ENCODE measurements at places on chromosomes 11 and 22.

- H3K4me3 ChIP-seq: no peak overlapping the region
- peaks cover 32% of the 10 kb centered on the region for H3K4me1 ChIP-seq
- DNase-seq: no peak
- H3K27ac ChIP-seq: peak overlapping the region; percentile 90
- no peaks in the 10 kb centered on the region for H3K27me3 ChIP-seq
These were observed 123.2 kb downstream of the MICAL2 start for GRCh38 chr11:12233602-12233925.

- H3K4me1 ChIP-seq: peaks cover 13% of the 10 kb centered on the region
- H3K27me3 ChIP-seq: no peaks in the 10 kb centered on the region
- H3K36me3 ChIP-seq: peaks cover 7% of the 10 kb centered on the region
- DNase-seq: no peak
- H3K4me3 ChIP-seq: no peak overlapping the region
These were observed 34.6 kb upstream of the MN1 start for GRCh38 chr22:27836181-27836580.

GRCh38 chr11:8809241-8809938, 101.6 kb upstream of the AKIP1 start:
- DNase-seq: no peak
- H3K27me3 ChIP-seq: peaks cover 48% of the 10 kb centered on the region
- peaks cover 6% of the 10 kb centered on the region for H3K36me3 ChIP-seq
- H3K4me1 ChIP-seq: peaks cover 7% of the 10 kb centered on the region
- no peak overlapping the region for H3K27ac ChIP-seq
- H3K4me3 ChIP-seq: no peak overlapping the region

DNA sequence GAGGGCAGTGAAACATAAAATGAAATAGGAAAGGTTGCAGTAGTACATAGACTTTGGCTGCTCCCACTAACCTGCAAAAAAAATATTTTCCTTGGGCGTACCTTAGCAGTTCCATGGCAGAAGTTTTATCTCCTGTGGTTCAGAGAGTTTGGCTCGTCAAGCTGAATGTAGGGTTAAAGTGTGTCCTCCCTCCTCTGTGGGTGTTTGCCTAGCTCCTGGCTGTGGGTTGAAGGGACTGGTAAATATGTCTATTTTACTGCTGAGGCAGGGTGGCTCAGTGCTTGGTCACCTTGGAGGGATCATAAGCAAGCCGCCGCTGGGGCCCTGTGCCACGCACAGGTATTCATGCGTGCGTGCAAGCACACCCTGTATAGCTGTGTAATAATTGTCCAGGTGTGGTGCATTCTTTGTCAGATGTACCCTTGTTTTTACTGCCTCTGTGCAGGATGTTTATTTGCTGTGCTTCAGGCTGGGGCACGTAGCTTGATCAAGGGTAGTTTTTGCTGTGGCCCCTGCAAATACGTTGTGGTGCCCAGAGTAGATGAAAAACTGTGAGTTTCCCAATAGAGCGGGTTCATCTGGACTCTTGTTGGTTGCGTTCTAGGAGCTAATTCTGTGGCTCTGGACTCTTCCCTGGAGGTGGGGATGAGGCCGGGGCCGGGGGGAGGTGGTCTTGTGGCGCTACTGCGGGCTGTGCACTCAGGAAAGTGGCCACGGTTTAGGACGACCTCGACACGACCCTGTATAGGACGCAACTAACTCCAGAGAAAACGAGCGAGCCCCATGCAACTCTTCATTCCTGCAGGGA, 732 bp upstream of the SORL1 start:
- peak overlapping the region; percentile 99 for H3K4me3 ChIP-seq
- DNase-seq: no peak
- H3K27ac ChIP-seq: peak overlapping the region; percentile 96
- no peaks in the 10 kb centered on the region for H3K27me3 ChIP-seq
- H3K4me1 ChIP-seq: peaks cover 77% of the 10 kb centered on the region

- no peaks in the 10 kb centered on the region for H3K4me1 ChIP-seq
- H3K27me3 ChIP-seq: peaks cover 22% of the 10 kb centered on the region
- DNase-seq: no peak
- H3K27ac ChIP-seq: no peak overlapping the region
- no peaks in the 10 kb centered on the region for H3K36me3 ChIP-seq
These were observed 606.0 kb downstream of the BUD13 start for GRCh38 chr11:116166573-116167465.

GRCh38 chr11:66285250-66285947, 3.5 kb downstream of the YIF1A start:
- DNase-seq: no peak
- H3K27ac ChIP-seq: peak overlapping the region; percentile 63
- no peak overlapping the region for H3K4me3 ChIP-seq
- no peaks in the 10 kb centered on the region for H3K36me3 ChIP-seq

DNA sequence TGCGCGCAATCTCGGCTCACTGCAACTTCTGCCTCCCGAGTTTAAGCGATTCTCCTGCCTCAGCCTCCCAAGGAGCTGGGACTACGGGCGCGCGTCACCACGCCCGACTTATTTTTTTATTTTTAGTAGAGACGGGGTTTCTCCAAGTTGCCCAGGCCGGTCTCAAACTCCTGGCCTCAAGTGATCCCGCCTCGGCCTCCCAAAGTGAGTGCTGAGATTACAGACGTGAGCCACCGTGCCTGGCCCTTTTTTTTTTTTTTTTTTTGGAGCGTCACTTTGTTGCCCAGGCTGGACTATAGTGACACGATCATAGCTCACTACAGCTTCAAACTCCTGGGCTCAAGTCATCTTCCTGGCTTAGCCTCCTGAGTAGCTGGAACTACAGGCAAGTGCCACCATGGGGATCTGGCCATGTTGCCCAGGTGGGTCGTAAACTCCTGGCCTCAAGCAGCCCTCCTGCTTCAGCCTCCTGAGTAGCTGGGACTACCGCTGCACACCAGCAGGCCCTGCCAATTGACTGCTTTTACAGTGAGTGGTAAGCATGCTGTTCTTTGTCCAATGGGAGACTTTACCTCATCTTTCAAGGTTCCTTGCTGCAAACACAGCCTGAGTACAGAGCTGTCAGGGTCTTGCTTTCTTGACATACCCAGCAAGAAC, 600 bp upstream of the CENPM start:
- DNase-seq: no peak
- H3K4me3 ChIP-seq: peak overlapping the region; percentile 91
- peak overlapping the region; percentile 32 for H3K27ac ChIP-seq
- peaks cover 14% of the 10 kb centered on the region for H3K4me1 ChIP-seq
- no peaks in the 10 kb centered on the region for H3K36me3 ChIP-seq

GRCh38 chr11:125322289-125322688, 157.7 kb downstream of the PKNOX2 start:
- no peak for DNase-seq
- H3K27me3 ChIP-seq: peaks cover 69% of the 10 kb centered on the region
- no peaks in the 10 kb centered on the region for H3K4me1 ChIP-seq
- no peak overlapping the region for H3K4me3 ChIP-seq

- peaks cover 3% of the 10 kb centered on the region for H3K4me1 ChIP-seq
- no peaks in the 10 kb centered on the region for H3K27me3 ChIP-seq
- no peak for DNase-seq
These were observed 225.9 kb downstream of the BRD1 start for GRCh38 chr22:49601614-49602321.

DNA sequence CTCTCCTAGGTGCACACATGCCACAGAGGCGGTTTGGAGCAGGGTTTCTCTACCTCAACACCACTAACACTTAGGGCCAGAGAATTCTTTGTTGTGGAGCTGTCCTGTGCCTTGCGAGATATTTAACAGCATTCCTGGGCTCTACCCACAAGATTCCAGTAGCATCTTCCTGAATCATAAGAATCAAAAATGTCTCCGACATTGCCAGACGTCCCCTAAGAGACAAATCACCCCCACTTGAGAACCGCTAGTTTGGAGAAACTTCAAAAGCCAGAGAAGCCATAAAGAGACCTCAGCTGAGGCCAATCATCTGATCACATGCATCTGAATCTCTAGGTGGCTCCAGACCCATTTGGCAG, 16.1 kb downstream of the MFNG start:
- peaks cover 25% of the 10 kb centered on the region for H3K4me1 ChIP-seq
- H3K27ac ChIP-seq: peak overlapping the region; percentile 53
- no peak for DNase-seq

DNA sequence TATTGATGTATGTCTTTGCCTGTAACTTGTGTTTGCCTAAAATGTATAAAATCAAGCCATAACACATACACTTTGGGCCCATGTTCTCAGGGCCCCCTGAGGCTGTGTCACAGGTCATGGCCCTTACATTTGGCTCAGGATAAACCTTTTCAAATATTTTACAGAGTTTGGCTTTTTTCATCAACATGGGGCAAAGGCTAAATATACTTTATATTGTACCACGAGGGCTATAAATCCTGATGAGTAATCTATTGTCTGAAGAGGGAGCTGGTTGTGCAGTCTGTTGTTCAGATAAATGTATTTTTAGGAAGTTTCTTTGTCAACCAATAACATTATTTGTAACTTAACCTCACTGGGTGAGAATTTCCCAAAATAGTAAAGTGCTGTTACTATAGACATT, 404.6 kb upstream of the DDI1 start:
- H3K27ac ChIP-seq: no peak overlapping the region
- no peaks in the 10 kb centered on the region for H3K36me3 ChIP-seq
- H3K27me3 ChIP-seq: peaks cover 5% of the 10 kb centered on the region

DNA sequence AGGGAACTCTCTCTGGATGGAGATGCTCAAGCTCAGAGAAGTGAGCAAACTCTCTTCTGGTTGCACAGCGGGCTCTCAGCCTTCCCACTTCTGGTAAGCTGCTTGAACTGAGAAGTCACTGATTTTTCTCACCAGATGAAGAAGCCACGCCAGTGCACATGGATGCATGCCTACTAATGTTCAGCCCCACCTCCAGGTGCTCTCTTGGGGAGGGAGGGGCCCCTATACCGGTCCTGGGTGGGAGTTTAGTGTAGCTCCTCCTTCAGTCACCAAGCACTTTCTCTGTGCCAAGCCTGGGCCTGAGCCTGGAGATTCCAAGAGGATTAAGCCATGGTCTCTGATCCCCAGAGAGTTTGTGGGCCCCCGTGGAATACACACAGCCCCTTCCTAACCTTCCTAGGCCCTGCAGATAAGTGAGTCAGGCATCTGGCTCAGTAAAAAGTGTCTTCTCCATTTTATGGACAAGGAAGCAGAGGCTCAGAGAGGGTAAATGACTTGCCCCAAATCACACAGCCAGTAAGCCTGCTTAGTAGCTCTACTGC, 142.2 kb downstream of the ST3GAL4 start:
- H3K4me3 ChIP-seq: no peak overlapping the region
- peaks cover 50% of the 10 kb centered on the region for H3K27me3 ChIP-seq
- no peak overlapping the region for H3K27ac ChIP-seq
- H3K4me1 ChIP-seq: peaks cover 5% of the 10 kb centered on the region
- no peaks in the 10 kb centered on the region for H3K36me3 ChIP-seq

- peaks cover 73% of the 10 kb centered on the region for H3K4me1 ChIP-seq
- DNase-seq: no peak
- no peaks in the 10 kb centered on the region for H3K27me3 ChIP-seq
- H3K36me3 ChIP-seq: peaks cover 3% of the 10 kb centered on the region
These were observed 3.3 kb downstream of the ADORA2A start for GRCh38 chr22:24430431-24431308.

GRCh38 chr11:126403022-126403581, 47.6 kb downstream of the ST3GAL4 start:
- DNase-seq: no peak
- H3K27me3 ChIP-seq: no peaks in the 10 kb centered on the region
- H3K27ac ChIP-seq: no peak overlapping the region

DNA sequence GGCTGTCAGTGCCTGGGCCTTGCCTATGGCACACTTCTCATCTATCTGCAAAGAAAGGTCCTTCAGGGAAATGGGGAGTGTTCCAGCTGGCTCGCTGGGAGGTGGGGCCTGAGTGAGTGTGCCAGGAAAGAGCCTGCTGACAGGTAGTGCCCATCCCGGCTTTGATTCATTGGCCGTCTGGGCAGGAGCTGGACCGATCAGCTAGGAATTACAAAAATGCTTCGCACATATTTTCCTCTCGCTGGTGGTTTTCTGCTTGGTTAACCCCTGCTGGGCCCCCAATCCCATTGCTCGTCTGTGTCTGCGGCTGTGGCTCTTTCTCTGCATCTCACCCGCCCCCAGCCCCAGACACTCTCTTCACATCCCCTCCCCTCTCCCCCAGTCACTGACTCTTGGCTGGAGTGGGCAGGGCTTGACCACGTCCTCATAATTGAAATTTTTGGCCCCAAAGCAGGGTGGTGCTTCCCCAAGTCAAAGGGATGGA, 10.8 kb downstream of the LIF start:
- no peaks in the 10 kb centered on the region for H3K27me3 ChIP-seq
- no peak for DNase-seq
- H3K4me1 ChIP-seq: peaks cover 8% of the 10 kb centered on the region
- H3K36me3 ChIP-seq: no peaks in the 10 kb centered on the region
- no peak overlapping the region for H3K4me3 ChIP-seq

GRCh38 chr22:24099666-24100065, 81.6 kb upstream of the SUSD2 start:
- peaks cover 2% of the 10 kb centered on the region for H3K36me3 ChIP-seq
- H3K4me1 ChIP-seq: peaks cover 14% of the 10 kb centered on the region
- no peaks in the 10 kb centered on the region for H3K27me3 ChIP-seq
- no peak overlapping the region for H3K27ac ChIP-seq
- H3K4me3 ChIP-seq: no peak overlapping the region

- peak within 1 kb of the TSS; percentile 97 for H3K27ac ChIP-seq
- peak within 1 kb of the TSS; percentile 96 for H3K4me3 ChIP-seq
- H3K36me3 ChIP-seq: peaks cover 8% of the 10 kb centered on the region
- no peaks in the 10 kb centered on the region for H3K27me3 ChIP-seq
- DNase-seq: peak; percentile 79
- peaks cover 51% of the 10 kb centered on the region for H3K4me1 ChIP-seq
These were observed at the start of gene PACS1 for GRCh38 chr11:66069715-66070603. TSS of gene PACS1 (plus strand) at chr11:66070272. CDS start at chr11:66070487, 215 bp downstream.

GRCh38 chr11:46047520-46047919, 73.7 kb downstream of the PHF21A start:
- DNase-seq: no peak
- H3K27ac ChIP-seq: no peak overlapping the region
- H3K27me3 ChIP-seq: no peaks in the 10 kb centered on the region
- H3K4me3 ChIP-seq: no peak overlapping the region

DNA sequence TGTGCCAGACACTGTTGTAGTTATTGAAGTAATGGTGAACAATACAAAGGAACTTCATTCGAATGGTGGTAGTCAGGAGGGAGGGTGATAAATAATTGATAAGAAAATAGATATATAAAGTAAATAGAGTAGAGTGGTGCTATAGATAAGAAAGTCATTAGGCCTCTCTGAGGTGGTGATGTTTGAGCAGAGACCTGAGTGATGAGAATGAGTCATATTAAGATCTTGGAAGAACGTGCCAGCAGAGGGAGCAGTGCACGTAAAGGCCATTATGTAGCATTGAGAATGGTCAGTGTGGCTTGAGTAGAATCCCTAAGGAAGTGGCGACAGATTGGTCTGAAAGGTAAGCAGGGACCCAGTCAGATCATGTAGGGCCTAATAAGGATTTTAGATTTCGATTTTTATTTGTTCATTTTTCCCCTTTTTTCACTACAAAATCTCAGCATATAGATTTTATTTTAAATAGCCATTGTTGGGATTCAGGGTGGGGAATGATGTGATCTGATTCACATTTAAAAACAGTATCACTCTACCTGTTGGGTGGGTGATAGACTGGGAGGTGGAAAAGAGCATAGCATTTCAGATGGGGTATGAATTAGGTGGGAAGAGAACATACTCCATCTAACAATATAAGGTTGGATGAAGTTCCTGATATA, 44.7 kb downstream of the CCDC90B start:
- H3K36me3 ChIP-seq: no peaks in the 10 kb centered on the region
- peak overlapping the region; percentile 16 for H3K27ac ChIP-seq
- no peaks in the 10 kb centered on the region for H3K27me3 ChIP-seq
- DNase-seq: no peak
- H3K4me3 ChIP-seq: no peak overlapping the region

- H3K27me3 ChIP-seq: peaks cover 5% of the 10 kb centered on the region
- no peaks in the 10 kb centered on the region for H3K4me1 ChIP-seq
- no peak overlapping the region for H3K27ac ChIP-seq
- no peak overlapping the region for H3K4me3 ChIP-seq
- no peak for DNase-seq
These were observed 318.1 kb downstream of the TENM4 start for GRCh38 chr11:79122759-79123158.

GRCh38 chr11:22928207-22928917, 68.1 kb upstream of the CCDC179 start:
- H3K27me3 ChIP-seq: no peaks in the 10 kb centered on the region
- no peak overlapping the region for H3K27ac ChIP-seq
- H3K4me3 ChIP-seq: no peak overlapping the region
